Kidney epithelial cell (primary cell): ENCODE measurements at places on chromosomes 7 and 10.

- DNase-seq: no peak
Observed at GRCh38 chr10:21406595-21407193, 118.8 kb downstream of the SKIDA1 start.

DNA sequence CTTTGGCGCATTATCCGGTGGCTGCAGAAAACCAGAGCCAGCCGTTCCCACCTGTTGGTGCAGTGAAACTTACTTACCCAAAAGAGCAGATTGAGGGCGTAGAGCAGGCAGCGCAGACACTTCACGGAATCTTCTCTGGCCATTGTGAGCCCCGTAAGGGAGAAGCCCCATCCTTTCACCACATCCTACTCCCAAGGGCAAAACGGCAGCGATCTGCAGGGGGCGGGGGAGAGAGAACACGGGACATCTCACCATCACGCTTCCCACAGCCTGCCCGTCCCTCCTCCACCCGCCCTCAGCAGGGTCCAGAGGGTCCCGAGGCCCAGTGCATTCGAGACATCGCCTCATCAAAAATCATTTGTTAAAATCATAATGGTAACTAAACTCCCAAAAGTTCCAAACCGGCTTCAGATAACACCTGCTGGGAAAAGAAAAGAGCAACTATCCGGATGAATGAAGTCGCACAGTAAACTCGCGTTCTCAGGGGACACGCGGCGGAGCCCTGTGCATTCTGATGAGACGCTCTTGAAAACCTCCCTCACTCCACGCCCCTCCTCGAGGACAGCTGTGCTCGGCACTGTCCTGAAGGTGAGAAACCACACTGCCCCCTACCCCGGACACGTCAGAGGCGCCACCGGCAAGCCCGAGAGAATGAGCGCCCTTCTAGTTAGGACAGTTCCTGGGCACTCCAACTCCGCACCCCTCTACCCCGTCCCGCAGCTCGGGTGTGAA is 1.2 kb downstream of the TSPAN12 start:
- DNase-seq: no peak

GRCh38 chr10:99905971-99906370 is 103.8 kb downstream of the DNMBP start:
- DNase-seq: no peak

- DNase-seq: no peak
Observed at GRCh38 chr10:36577126-36577525, 548.3 kb upstream of the ANKRD30A start.

- no peak for DNase-seq
Observed at GRCh38 chr7:153943861-153944260, 108.3 kb upstream of the DPP6 start.

GRCh38 chr7:135980665-135981180 is 3.6 kb upstream of the MTPN start:
- peak; percentile 19 for DNase-seq

GRCh38 chr7:5634107-5634950 is 147.1 kb downstream of the RNF216 start:
- peak; percentile 32 for DNase-seq

DNA sequence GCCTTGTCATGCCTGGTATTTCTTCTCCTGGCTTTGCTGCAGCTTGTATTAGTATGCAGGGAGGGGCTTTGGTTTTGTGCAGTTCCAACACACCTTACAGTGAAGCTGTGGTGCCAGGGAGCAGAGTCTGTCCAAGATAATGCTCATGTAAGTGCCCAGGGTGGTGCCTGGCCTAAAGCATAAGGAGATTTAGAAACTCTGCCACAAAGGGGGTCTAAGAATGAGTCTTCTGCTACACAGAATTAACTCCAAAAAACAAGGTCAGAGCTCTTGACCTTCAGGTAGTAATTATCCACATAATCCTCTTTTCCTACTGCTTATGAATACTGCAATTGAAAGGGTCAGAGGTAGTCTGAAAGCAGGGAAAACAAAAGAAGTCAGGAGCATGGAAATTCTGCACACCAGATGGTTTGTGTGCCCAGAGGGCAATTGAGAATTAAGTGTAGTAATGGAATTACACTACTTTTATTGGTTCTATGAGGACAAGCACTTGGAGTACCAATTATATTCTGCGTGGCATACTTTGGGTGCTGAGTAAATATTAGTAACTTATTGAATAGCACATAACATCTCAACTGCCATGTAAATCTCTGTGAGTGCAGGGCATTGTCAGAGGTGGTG is 121.5 kb downstream of the KAT6B start:
- no peak for DNase-seq

DNA sequence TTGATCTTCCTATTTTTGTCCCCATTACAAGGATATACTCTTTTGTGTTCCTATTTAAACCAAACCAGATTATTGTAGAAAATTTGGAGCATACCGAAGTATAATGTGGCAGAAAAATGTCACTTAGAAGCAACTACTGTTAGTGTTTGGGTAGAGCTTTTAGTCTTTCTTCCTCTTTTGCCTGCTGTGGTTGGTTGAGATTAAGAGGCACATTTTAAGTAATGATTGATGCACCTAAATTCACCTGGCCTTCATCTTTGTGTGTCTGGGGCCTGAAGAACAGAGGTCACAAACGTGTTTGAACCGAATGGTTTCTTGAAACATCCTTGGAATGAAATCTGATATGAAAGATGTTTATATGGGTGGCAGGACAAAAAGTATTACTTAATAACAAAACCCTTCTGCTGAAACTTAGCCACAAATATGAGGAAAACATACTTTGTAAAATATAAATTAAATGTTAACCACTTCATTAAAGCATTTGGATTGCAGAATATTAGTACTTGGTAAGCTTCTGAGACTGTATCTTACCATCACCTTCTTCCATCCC is 2.6 kb downstream of the BPGM start:
- no peak for DNase-seq

DNA sequence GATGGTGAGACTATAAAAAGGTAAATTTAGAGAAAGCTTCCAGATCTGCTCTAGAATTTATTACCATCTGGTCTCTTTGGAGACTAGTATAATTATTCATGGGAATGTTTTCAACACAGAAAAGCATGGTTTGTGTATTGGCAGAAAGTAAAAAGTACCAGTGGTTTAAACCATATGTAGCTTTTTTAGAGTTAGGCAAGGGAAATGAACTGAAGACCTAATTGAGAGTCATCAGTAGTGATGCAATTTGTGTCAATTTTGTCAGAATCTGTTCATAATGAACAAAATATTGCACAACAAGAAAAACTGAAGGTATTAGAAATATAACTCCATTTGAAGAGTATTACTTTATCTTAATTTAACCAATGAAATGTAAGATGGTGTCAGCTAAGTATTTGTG is 181.4 kb downstream of the ADK start:
- no peak for DNase-seq

DNA sequence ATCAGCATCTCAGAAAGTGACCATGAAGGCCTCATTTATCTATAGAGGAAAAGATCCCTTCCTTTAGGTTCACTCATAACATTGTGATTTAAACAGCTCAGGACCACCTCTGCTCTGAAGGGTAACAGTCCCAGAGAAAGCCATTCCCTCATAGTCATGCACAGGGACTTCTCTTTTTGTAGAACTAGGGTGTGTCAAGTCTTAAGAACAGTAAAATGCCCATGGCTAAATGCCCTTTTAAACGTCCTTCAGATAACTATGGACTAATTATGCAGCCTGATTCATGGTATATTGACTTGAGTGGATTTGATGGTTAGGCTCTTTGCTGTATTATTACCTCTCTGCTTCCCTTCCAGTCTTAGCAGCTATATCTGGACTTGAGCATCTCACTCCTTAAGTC is 337.8 kb downstream of the SORCS1 start:
- DNase-seq: no peak

GRCh38 chr10:15726042-15726441 is 6.3 kb upstream of the ITGA8 start:
- DNase-seq: no peak

GRCh38 chr7:68288144-68288593 is 1291.5 kb downstream of the TYW1 start:
- no peak for DNase-seq

DNA sequence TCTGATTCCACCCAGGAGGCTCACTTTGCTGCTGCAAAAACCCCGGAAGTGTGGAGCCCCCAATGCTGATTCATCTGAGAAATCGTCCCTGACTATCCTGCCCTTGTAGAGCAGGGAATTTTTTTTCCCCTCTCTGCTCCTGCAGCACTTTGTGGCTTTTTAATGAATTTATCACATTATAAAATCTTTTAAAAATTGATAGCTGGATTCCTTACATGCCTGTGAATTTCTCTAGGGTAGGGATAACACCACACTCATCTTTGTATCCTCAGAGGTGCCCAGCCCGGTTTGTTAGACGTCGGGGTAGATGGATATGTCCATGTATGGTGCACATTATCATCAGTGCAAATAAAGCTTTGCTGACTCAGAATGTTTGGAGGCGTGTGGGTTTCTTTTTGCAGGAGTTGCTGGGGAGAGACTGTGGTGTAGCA is 185.7 kb downstream of the STK31 start:
- no peak for DNase-seq

- no peak for DNase-seq
Observed at GRCh38 chr7:157661611-157661975, 324.8 kb downstream of the DNAJB6 start.

GRCh38 chr7:36312064-36312914 is 77.4 kb upstream of the ANLN start:
- DNase-seq: no peak

GRCh38 chr7:141417506-141417905 is 133.7 kb upstream of the AGK start:
- no peak for DNase-seq

GRCh38 chr7:69659983-69660382 is 61.7 kb downstream of the AUTS2 start:
- DNase-seq: no peak

DNA sequence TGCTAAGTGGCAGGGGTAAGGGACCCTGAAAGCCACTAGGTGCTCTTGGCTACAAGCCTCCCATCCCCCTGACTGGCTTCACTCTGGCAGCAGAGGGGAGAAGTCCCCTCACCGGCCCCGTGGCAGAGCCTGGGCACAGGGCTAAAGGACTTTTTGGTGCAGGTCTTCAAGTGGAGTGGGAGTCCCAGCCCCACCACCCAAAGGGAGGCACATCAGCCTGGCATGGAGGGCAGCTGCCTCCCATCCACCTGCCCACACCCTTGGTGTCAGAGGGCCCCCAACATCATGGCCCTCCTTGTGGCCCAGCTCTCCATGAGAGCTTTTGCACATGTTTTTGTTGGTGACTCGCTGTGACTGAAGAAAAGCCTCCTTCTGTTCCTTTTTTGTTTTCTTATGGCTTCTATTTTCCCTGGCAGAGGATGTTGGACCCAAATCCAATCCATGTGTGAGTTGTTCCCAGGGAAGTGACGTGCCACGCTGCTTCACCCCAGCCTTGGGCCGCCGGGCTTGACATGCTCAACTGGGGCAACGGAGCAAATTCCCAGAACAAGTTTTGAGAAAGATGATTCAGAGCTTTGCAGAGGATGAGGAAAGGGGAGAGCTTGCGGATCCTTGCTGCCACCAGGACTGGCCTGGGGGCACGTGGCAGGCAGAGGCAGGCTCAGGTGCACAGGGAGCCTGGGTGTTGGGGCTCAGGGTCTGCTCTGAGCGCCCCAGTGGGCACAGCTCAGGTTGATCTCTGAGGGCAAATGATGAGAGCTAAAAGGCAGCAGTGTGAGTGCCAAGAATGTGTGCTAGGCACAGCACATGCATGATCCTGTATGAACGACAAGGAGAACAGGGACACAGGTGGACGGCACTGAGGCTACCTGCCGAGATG is 1.9 kb upstream of the AEBP1 start:
- DNase-seq: no peak

- DNase-seq: no peak
Observed at GRCh38 chr7:26409661-26410547, 118.2 kb downstream of the SNX10 start.

DNA sequence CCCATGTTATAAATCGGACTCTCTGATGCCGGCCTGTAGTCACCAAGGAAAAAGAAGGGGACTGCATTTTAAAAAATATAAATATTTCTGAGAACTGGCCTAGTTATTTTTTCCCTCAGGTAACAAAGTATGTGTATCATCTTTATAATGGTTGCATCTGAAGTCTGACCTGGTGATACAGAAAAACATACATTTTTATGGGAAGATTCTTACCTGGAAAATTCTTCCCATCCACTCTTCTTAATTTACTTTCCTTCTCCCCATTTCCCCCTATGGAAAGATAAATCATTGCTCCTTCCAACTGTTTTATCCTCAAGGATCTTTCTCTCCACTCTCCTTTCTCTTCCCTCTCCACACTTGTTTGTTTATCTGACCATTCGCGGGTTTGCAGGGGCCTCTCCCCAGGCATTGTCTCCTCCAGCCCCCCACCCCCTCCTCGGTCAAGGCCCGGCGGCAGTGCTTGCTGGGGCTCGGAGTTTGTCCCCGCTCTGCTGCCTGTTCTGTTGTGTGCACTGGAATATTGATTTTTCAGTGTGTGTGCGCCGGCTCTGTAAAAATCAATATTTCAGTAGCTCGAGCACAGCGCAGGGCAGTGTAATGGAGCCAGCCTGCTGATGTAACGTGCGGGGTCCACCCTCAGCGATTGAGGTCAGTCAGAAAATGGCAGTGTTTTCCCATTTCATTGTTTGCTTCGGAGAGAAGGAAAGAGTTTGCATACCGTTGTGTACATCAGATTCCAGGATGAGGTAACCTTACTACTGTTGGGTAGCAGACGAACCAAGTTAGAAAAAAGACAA is 199.5 kb upstream of the NFE2L3 start:
- DNase-seq: no peak

GRCh38 chr7:30321089-30321881 is 36.9 kb downstream of the ZNRF2 start:
- DNase-seq: no peak

GRCh38 chr7:3214090-3214413 is 87.0 kb upstream of the SDK1 start:
- DNase-seq: no peak

DNA sequence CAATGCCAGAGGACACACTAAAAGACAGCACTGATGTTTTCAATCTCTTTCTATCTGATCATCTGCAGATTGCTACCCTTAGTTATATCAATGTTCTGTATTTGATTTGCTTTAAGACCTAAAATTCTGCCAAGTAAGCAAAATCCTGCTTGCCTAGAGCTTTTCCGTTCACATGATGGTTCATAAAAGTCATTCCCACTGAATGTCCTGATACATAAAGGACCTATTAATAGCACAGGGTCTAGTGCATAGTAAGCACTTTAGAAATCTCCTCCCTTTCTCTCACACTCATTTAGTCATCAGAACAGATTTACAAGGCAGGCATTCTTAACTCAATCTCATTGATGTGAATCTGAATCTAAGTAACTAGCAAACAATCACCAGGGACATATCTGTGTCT is 68.8 kb downstream of the PCGF5 start:
- no peak for DNase-seq

- no peak for DNase-seq
Observed at GRCh38 chr10:69124563-69125268, 738 bp downstream of the VPS26A start.

GRCh38 chr7:44226396-44226753 is 25.6 kb downstream of the YKT6 start:
- DNase-seq: no peak

GRCh38 chr10:25263931-25264330 is 89.1 kb downstream of the GPR158 start:
- DNase-seq: no peak

DNA sequence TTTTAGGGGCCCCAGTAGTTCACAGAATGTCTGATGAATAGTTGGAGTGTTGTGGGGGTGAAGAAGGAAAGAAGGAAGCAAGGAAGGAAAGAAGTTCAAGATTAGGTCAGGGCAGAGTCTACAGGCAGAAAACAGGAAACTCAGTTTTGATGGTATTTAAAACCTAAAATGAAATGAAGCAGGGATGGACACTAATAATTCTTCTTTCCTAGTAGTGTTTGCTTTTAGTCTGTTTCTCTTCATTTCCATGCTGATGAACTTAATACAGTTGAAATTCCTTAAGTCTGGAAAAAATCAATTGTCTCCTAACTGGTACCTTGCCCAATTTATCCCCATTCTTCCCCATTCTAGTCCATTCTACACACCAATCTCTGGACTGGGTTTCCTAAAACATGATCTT is 59.0 kb upstream of the GSAP start:
- DNase-seq: no peak
